ENCODE measurements at places on chromosomes 16 and 17. TPM values are rescaled to one million over a fixed set of nuclear protein-coding genes. Genes with fewer than 3 reads are reported as not detected.

GRCh38 chr16:46832757-46833459 lies 1.9 kb upstream of the C16orf87 start:
- DNase-seq = no peak
- peaks cover 4% of the 10 kb centered on the region for H3K36me3 ChIP-seq
- H3K4me1 ChIP-seq = peaks cover 15% of the 10 kb centered on the region

GRCh38 chr17:31113939-31114338 lies 19.2 kb downstream of the NF1 start:
- no peaks in the 10 kb centered on the region for H3K36me3 ChIP-seq
- H3K27me3 ChIP-seq = no peaks in the 10 kb centered on the region
- no peak overlapping the region for H3K4me3 ChIP-seq
- H3K27ac ChIP-seq = no peak overlapping the region
- DNase-seq = no peak
- H3K4me1 ChIP-seq = peaks cover 7% of the 10 kb centered on the region

DNA sequence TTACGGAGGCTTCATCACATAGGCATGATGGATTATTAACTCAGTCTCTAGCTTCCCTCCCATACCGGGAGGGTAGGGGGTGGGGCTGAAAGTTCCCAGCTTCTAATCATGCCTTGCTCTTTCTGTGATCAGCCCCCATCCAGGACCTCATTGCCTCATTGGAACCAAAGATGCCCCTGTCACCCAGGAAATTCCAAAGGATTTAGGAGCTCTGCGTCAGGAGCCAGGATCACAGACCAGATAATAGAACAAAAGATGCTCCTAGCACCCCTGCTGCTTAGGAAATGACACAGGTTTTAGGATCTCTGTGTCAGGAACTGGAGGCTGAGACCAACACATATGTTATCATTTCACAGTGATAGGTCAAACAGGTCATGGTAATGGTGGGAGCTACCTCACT lies 9.7 kb downstream of the USB1 start:
- no peak overlapping the region for H3K27ac ChIP-seq
- no peak for DNase-seq
- H3K4me3 ChIP-seq = no peak overlapping the region
- no peaks in the 10 kb centered on the region for H3K27me3 ChIP-seq

DNA sequence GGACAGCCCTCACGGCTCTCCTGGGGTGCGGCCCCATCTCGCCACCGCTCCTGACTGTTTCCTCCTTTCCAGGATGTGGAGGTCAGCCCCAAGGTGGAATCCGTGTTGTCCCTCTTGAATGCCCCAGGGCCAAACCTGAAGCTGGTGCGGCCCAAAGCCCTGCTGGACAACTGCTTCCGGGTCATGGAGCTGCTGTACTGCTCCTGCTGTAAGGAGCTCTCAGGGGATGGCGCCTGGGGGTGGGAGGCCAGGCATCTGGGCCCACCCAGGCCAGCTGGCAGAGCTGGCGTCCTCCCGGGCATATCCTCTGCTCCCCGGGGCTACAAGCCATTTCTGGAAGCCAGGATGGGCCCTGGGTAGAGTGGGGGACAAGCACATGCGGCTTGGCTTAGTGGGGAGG lies 13.2 kb downstream of the IL34 start:
- no peaks in the 10 kb centered on the region for H3K4me1 ChIP-seq
- H3K27ac ChIP-seq = no peak overlapping the region
- no peaks in the 10 kb centered on the region for H3K27me3 ChIP-seq
- no peaks in the 10 kb centered on the region for H3K36me3 ChIP-seq

- H3K4me1 ChIP-seq = no peaks in the 10 kb centered on the region
- H3K4me3 ChIP-seq = no peak overlapping the region
- peaks cover 7% of the 10 kb centered on the region for H3K36me3 ChIP-seq
- no peaks in the 10 kb centered on the region for H3K27me3 ChIP-seq
- no peak for DNase-seq
- H3K27ac ChIP-seq = peak overlapping the region; percentile 9
Measured at GRCh38 chr17:29533976-29534375, 32.9 kb downstream of the ABHD15 start.

DNA sequence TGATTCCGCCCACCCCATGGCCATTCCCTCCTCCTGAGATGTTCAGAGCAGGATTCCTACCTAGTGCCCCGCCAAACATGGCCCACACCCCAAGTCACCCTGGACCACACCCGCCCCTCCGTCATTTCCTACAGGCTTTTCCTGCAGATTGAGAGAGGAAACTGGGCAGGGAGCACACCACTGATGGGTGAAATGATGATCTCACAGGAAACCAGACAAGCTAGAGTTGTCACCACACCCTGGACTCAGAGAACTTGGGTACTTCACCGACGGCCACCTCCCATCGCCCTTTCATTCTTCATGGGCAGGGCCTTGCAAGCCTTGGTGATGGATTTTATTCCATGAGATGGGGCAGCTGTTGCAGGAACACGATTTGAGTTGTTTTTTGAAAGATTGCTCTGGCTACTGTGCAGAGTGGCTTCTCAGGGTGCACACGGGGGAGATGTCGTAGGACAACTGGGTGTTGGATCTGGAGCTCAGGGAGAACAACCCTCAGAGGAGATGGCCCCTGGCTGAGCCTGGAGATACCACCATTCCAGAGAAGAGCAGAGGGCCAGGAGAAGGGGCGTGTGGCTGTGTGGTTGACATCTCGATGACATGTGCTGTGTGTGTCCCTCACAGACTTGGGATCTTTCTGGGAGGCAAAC lies 7.4 kb upstream of the B9D1 start:
- peaks cover 43% of the 10 kb centered on the region for H3K4me1 ChIP-seq
- DNase-seq = no peak
- peak overlapping the region; percentile 69 for H3K4me3 ChIP-seq
- H3K27ac ChIP-seq = peak overlapping the region; percentile 74
- no peaks in the 10 kb centered on the region for H3K27me3 ChIP-seq

Gene CORO6
- total RNA-seq = 2.6 TPM

Gene ACSM2A
- total RNA-seq = not detected

Gene BRCA1
- total RNA-seq = 3.4 TPM

Gene KRT31
- not detected for total RNA-seq

Gene VWA3A
- 0.90 TPM for total RNA-seq
